ENCODE measurements at places on chromosomes 11 and 22. TPM values are rescaled to one million over a fixed set of nuclear protein-coding genes. Genes with fewer than 3 reads are reported as not detected.

DNA sequence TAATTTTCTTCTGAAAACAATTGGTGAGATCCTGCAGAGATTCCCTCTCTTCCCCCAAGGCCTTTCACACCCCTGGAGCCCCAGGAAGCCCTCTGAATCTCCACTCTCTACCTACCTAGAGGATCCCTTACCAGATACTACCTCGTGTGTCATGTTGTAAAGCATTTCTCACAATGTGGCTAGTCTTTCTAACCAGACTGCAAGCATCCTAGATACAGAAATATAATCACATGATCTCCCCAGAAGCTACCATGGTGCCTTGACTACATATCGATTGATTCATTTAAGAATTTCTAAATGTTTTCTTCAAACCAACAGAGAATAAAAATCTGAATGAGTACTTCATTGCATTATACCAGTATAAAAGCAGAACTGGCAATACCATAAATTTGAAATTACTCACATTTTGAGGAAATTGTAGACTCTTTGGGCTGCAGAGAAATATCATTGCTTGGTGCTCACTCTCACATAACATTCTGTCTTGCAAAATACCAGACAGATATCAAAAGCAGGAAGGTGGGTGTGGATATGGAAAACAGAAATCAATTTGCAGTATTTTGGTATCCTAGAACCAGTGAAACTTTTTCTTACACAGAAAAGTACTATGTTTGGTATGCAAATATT is 113.5 kb downstream of the MAML2 start:
- DNase-seq: no peak

Gene DKK3
- total RNA-seq: 1,563 TPM

GRCh38 chr11:76269247-76269646 is 62.9 kb upstream of the WNT11 start:
- DNase-seq: peak; percentile 56

- DNase-seq: no peak
Observed at GRCh38 chr22:46499805-46500189, 37.6 kb downstream of the CELSR1 start.

- DNase-seq: no peak
Observed at GRCh38 chr11:78982473-78982872, 407.8 kb upstream of the NARS2 start.

Gene UQCR10
- total RNA-seq: 229 TPM

- DNase-seq: no peak
Observed at GRCh38 chr11:117909611-117910382, 19.4 kb downstream of the TMPRSS13 start.

Data from left cardiac atrium (tissue), 4 donors.